ENCODE measurements at places on chromosomes 4 and X. TPM values are rescaled to one million over a fixed set of nuclear protein-coding genes. Genes with fewer than 3 reads are reported as not detected.

GRCh38 chrX:105758754-105759153 lies 63.6 kb upstream of the NRK start:
- no peak for DNase-seq

DNA sequence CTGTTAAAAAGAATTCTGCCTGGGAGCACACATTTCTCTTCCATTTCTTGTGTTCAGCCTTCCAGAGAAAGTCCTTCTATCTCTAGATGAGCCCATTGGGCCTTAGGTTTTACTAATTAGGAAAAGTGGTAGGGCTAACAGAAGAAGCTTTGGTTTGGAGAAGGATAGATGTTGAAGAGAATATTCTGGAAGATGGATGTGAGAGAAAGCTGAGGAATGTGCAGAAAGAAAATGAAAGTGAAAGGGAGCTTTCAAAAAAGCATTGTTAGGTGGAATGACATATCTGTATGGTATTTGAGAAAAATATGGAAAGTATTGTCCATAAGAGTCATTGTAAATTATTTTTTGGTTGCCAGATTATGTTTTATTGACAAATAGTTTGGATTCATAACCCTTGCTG lies 474.8 kb upstream of the SLIT2 start:
- DNase-seq = no peak

DNA sequence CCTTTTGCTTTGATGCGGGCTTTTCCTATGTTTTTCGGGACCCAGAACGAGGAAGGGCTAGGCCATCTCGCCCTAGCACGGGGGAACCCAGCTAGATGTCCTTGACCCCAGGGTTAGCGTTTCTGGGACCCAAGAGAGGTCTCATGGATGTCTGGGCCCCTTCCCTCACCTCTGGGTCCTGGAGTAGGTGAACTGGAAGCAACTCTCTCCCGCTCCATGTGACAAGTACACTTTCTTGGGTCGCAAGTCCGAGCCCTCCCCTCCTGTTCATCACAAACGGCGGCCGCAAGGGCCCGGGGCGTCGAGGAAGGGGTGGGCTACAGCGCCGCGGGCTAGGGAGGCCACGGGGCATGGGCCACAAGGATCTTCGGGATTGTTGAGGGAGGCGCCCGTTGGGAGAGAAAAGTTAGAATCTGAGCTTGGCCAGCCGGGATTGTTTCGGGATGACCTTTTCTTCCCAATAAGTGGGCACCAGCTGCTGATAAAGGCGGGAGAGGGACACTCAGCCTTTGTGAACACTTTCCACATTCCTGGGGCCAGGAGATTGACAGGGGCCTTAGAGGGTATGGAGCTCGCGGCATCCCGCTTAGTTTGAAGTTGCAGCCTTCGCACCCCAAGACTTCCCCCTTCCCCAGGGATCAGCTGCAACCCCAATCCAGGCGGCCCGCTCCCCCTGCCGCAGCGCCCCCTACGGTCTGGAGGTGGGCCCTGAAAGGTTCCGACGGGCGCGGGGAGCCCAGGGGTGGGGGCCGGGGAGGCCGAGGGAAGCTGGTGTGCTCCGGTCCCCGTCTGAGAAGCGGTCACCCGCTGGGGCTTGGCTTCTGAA lies 136.9 kb upstream of the ZIC3 start:
- DNase-seq = no peak

DNA sequence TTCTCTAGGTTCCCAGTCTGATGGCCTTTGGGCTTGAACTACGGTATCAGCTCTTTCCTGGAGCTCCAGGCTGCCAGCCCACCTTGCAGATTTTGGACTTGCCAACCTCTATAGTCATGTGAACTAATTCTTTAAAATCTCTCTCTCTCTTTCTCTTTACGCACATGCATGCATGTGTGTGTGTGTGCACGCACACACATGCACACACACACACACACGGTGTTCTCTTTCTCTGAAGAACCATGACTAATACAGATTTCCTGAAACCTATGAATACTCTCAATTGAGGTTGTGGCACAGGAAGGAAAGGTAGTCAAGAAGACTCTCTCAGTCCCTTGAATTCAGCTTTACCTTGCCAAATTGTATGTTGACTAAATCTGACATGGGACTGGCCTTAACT lies 6.2 kb upstream of the ZCCHC13 start:
- DNase-seq = no peak

DNA sequence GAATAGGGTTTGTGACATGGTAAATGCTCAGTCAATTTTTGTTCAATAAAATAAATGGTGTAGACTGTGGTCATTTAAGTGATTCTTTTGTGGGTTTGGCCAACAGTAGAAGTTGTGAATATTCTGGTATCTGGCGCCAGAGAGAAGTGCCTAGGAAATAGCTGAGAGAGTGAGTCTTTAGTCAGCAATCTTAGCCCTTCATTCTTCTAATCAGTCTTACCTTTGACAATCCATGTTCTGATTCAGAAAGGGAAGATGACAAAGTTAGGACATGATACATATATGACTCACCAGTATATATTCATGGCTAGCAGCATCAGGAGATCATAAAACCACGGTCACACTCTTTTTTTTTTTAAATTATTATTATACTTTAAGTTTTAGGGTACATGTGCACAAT lies 141.8 kb upstream of the PCDH18 start:
- DNase-seq = no peak

- DNase-seq = no peak
Observed at GRCh38 chr4:153060196-153060595, 124.1 kb downstream of the FHDC1 start.

DNA sequence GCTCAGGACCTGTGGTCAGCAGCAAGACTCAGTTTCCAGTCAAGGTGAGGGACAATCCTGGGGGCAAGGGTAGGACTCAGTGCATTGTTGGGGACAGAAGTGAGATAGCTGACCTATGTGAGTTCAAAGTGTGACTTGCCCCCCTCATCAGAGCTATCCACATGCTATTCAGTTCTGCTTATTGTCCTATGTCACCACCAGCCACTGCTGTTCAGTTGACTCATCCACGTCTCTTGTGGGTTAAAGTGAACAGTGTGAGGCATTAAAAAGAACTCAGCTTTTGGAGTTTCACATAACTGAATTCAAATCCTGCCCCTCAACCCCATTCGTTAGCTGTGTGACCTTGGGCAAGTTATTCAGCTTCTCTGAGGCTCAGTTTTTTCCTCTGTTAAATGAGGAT lies 4.4 kb upstream of the APLN start:
- no peak for DNase-seq

DNA sequence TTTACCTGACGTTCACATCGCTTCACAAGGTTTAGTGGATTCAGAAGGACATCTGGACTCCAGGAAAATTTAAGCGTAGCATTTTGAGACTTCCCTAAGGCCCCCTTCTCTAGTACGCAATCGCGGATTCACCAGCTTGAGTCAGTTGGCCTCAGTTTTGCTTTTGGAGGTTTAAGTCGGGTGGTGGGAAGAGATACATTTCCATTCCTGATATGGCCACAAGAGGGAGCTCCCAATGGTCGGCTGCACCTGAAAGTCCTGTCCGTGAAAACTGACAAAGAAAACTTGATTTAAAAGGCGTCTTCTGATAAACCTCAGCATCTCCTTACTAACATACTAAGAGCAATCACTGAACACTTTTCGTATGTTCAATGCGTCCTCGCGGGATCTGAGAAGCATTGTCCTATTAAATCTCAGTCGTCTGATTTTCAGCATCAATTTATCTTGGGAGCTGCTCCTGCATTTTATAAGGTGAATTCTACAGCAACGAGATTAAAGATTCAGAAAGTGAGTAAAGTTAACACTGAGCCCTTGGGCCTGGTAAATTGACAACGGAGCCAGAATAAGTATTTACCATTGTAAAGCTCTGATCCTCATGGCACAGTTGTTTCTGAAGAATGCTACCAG lies 50.6 kb downstream of the LGI2 start:
- peak; percentile 56 for DNase-seq

- DNase-seq = peak; percentile 37
Observed at GRCh38 chrX:65706041-65706828, 38.8 kb downstream of the MSN start.

- no peak for DNase-seq
Observed at GRCh38 chr4:148238811-148239493, 203.3 kb downstream of the NR3C2 start.

- DNase-seq = no peak
Observed at GRCh38 chr4:109276482-109277095, 25.9 kb downstream of the COL25A1 start.

The PIR gene
- total RNA-seq = not detected

DNA sequence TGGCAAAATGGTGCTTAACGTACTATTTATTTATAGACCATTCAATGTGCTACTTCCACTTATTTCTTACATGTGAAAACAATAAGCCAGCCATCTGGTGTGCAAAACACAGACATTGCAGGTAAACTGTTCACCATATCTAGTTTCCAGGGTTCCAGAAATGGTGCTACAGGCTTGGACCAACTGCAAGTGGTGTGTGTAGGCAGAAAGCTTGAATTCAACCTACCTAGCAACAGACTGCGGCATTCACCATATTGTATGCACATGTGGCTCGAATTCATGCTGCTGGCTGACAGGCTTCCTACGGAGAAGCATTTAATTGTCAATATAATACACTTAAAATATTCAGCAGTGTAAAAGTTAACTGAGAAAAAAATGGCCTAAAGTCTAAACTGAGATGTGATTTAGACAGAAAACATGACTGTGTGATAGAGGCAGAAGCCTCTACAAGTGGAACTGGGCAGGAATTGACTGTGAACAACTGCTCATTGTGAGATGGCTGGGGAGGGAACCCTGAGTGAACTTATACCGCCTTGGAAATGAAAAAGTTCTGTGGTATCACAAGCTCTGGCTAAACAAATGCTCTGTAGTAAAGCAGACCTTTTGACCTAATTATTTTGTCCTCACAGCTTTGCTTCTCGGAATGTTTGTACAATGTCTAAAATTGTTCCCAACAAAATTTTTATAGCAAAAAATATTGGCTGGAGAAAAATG lies 434.7 kb downstream of the GRIA2 start:
- no peak for DNase-seq

The GPAT3 gene
- total RNA-seq = 2.9 TPM

- no peak for DNase-seq
Observed at GRCh38 chr4:175326796-175327195, 408.6 kb downstream of the ADAM29 start.

The CORIN gene
- total RNA-seq = not detected

- DNase-seq = peak; percentile 11
Observed at GRCh38 chrX:19086102-19086772, 36.0 kb downstream of the ADGRG2 start.

DNA sequence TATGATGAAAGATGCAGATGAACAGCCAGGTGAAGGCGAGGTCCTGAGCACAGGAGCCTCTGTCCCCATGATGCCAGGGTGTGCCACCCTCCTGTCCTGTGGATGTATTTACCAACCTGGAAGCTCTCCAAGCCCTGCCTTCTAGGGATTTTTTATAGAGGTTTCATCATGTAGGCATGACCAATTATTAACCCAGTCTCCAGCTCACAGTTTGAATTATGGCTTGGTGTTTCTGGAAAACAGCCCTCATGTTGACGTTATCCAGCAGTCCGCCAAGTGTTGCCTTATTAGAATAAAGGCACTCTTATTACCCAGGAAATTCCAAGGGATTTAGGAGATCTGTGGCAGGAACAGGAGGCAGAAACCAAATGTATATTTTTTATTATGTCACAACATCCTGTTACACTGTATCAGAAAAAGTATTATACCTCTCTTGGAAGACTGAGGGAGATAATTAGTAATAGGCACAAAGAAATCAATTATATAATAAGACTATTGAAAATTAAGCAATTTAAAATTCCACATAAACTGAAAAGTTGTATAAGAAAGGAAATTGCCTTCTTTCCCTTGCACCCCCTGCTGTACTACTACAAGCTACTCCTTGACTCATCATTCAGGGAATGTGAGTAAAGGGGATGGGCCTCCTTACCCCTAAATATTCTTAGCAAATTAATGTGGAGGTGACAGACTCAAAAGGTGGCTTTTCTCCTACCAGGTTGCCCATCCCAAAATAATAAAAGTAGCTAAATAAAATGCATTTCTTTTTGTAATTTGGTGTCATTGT lies 129.6 kb downstream of the ZNF330 start:
- no peak for DNase-seq

- DNase-seq = no peak
Observed at GRCh38 chr4:121408-122084, 2.8 kb upstream of the ZNF718 start.

GRCh38 chrX:133783274-133783673 lies 202.1 kb downstream of the GPC3 start:
- DNase-seq = no peak

The CTSO gene
- 3.7 TPM for total RNA-seq

DNA sequence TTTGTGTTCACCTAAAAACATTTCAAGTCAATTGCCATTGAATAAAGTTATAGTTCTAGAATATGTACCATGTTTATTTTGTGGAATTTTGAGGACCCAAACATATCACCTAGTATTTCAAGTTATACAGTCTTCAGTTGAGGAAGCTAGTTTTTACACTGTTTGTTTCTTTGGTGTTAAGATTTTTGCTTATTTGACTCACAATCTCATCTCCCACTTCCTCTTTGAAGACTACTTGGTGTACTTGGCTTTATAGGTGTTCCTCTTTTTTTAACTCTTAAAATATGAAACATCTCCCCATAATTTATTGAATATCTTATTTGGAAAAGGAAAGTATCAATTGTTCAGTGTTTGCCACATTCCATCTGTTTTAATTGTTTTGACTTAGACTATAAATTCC lies 675.4 kb downstream of the RAPGEF2 start:
- DNase-seq = no peak

- DNase-seq = no peak
Observed at GRCh38 chr4:78704981-78705683, 71.0 kb upstream of the BMP2K start.

The PNMA6F gene
- total RNA-seq = not detected

The NR3C2 gene
- total RNA-seq = 31.6 TPM

- DNase-seq = no peak
Observed at GRCh38 chr4:137707102-137707620, 174.9 kb upstream of the PCDH18 start.

The PRSS12 gene
- not detected for total RNA-seq

Measured in CD4-positive, alpha-beta T cell (primary cell).